ENCODE measurements at places on chromosomes 12 and 14. TPM values are rescaled to one million over a fixed set of nuclear protein-coding genes. Genes with fewer than 3 reads are reported as not detected.

The TESPA1 gene
- not detected for total RNA-seq

The PPM1H gene
- total RNA-seq, result 4.9 TPM

The C1S gene
- 0.38 TPM for total RNA-seq

The PTGES3 gene
- total RNA-seq, result 262 TPM

The ENDOU gene
- total RNA-seq, result not detected

The SLC25A21 gene
- total RNA-seq, result 0.92 TPM

The CDCA4 gene
- total RNA-seq, result 46.3 TPM

The CCDC196 gene
- total RNA-seq, result not detected

The TAC3 gene
- not detected for total RNA-seq

The RNASE1 gene
- total RNA-seq, result 182 TPM

The PLCZ1 gene
- not detected for total RNA-seq

The FGFR1OP2 gene
- total RNA-seq, result 49.3 TPM

The GPR137C gene
- total RNA-seq, result 3.8 TPM

The TAS2R30 gene
- total RNA-seq, result 3.7 TPM

The DIO2 gene
- not detected for total RNA-seq

The IPO8 gene
- 52.5 TPM for total RNA-seq

The MAP1LC3B2 gene
- total RNA-seq, result not detected

The C12orf56 gene
- total RNA-seq, result not detected

The TRPV4 gene
- total RNA-seq, result 12.3 TPM

The C14orf132 gene
- 7.6 TPM for total RNA-seq

The BCL7A gene
- total RNA-seq, result 12.6 TPM

The ZBTB39 gene
- total RNA-seq, result 8.5 TPM

The DAO gene
- not detected for total RNA-seq

The LHX5 gene
- not detected for total RNA-seq

The IL31 gene
- not detected for total RNA-seq

The ST8SIA1 gene
- total RNA-seq, result not detected

The TSHR gene
- total RNA-seq, result not detected

The THTPA gene
- total RNA-seq, result 12.5 TPM

The LMNTD1 gene
- not detected for total RNA-seq

The SYNE3 gene
- 18.8 TPM for total RNA-seq

The PRKD1 gene
- 10.3 TPM for total RNA-seq

The FGF6 gene
- not detected for total RNA-seq

The GIT2 gene
- 67.7 TPM for total RNA-seq

The HOXC12 gene
- total RNA-seq, result not detected

The VAMP1 gene
- 6.6 TPM for total RNA-seq

The ESR2 gene
- total RNA-seq, result 0.58 TPM

The GLT1D1 gene
- not detected for total RNA-seq

The LTB4R gene
- total RNA-seq, result 10.5 TPM
